Epithelial cell of esophagus (primary cell): ENCODE measurements at places on chromosomes 12 and 14.

DNA sequence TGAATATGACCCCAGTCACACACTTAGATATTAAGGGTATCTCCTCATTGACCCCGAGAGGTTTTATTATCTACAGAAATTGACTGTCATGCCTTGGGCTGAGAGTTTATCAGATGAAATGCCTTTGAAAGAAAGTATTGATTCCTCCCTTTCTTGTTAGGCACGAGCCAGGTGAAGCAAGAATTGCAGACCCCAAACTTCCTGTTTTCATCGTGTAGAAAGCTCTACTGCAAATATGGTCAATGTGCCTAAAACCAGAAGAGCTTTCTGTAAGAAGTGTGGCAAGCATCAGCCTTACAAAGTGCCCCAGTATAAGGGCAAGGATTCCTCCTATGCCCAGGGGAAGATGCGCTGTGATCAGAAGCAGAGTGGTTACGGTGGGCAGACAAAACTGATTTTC lies 143.9 kb upstream of the FUT8 start:
- no peak for DNase-seq

GRCh38 chr12:125458552-125459268 lies 393.5 kb downstream of the AACS start:
- no peak for DNase-seq

DNA sequence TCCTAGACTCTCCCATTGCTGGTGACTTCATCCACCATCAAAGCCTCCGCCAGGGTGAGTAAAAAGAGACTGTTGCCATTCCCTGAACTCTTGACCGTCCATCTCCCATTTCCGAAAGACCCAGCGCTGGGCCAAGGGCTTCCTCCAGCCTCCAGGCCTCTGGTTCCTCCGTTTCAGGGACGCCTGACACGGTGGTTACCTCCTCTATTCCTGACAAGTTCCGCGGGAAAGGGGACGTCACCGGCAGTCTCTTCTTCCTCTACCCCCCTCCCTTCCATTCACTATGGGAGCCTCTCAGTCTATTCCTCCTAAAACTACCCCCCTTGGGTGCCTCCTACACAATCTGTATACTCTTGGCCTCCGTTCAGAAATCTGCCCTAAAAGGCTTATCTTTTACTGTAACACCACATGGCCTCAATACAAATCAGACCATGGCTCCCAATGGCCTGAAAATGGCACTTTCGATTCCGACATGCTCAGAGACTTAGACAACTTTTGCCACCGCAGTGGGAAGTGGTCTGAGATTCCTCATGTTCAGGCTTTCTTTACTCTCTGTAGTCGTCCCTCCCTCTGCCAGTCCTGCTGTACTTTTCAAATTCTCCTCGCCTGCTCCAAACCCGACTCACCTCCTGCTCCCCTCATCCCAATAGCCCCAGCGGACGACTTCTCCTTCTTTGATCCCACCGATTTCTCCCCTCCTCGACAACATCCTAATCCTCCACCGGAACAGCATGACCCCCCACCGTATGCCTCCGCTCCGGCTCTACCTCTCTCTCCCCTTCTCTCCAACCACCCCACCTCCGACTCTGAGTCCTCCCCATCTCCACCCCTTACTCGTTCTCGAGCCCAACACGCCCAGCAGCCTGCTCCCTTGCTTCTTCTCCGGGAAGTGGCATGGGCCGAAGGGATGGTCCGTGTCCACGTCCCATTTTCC lies 70.4 kb downstream of the MOK start:
- DNase-seq = no peak

- no peak for DNase-seq
These were observed 56.3 kb upstream of the KCNA5 start for GRCh38 chr12:4987076-4988046.

DNA sequence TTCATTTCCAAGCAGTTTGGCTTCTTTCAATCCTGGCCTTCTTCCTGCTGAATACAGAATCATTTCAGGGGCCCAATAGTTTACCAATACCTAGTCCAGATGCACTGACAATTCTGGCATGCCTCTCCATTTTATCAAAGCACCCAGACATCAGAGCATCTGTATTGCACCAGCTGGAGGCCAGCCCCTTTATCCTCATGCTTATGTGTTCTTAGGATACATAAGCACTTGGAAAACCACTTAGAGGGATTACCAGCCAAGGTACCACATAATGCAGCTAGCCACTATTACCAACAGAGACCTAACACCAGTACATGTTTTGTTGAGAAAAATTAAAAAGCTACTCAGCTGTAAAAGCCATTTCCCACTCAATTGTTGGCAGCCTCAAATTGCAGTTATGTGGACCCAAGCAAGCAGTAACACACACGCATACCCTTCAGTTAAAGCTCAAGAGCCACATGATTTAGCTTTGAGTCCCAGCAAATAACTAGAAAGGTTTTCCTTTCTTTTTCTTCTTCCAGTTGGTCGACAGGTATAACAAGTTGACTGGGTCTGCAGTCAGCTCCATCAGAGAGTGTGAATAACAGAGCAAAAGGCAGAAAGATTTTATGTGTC lies 263.8 kb downstream of the DIO2 start:
- DNase-seq = no peak
